MG63 (cell line): ENCODE measurements at places on chromosomes 7 and 10. TPM values are rescaled to one million over a fixed set of nuclear protein-coding genes. Genes with fewer than 3 reads are reported as not detected.

Gene ANK3
- total RNA-seq = 1.7 TPM in 1 of 2 replicates, not detected in the other

Gene SPAG6
- not detected in 2 replicates for total RNA-seq

Gene NACAD
- not detected in 2 replicates for total RNA-seq

Gene GSTO2
- total RNA-seq = 0.62 and 1.8 TPM in 2 replicates

Gene ZNF488
- total RNA-seq = 0.07 TPM in 1 of 2 replicates, not detected in the other

Gene IL2RA
- not detected in 2 replicates for total RNA-seq

Gene CTAGE6
- not detected in 2 replicates for total RNA-seq

Gene GPR15LG
- total RNA-seq = not detected in 2 replicates

Gene MACC1
- total RNA-seq = not detected in 2 replicates

Gene GTPBP4
- total RNA-seq = 71.2 and 71.3 TPM in 2 replicates

Gene ADIRF
- total RNA-seq = 165 and 212 TPM in 2 replicates

Gene BBIP1
- 13.1 and 28.5 TPM in 2 replicates for total RNA-seq

Gene CYTH3
- total RNA-seq = 35.3 and 40.5 TPM in 2 replicates

Gene TDRD1
- total RNA-seq = not detected in 2 replicates

Gene STEAP1
- 30.1 and 80.7 TPM in 2 replicates for total RNA-seq
